ENCODE measurements at places on chromosomes 7 and 10. TPM values are rescaled to one million over a fixed set of nuclear protein-coding genes. Genes with fewer than 3 reads are reported as not detected.

DNA sequence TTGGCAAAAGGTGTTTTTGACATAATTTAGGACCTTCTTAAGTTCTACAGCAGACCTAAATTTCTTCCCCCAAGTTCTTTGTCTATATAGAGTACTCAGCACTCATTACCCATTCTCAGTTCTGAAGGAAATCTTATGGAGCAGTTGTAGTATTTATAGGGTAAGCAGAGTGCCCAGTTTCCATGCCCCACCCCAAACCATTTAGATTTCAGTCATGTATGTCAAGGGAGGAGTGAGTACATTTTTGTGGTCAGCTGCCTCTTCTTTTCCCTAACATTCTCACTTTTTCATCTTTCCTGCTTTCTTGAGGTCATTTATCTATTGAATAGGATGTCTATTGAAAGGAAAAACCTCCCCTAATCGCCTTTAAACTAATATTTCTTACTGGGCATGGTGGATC lies 83.3 kb downstream of the KAT6B start:
- H3K36me3 ChIP-seq, result no peaks in the 10 kb centered on the region
- H3K4me1 ChIP-seq, result peaks cover 7% of the 10 kb centered on the region
- H3K27me3 ChIP-seq, result no peaks in the 10 kb centered on the region
- no peak overlapping the region for H3K27ac ChIP-seq
- no peak overlapping the region for H3K4me3 ChIP-seq

DNA sequence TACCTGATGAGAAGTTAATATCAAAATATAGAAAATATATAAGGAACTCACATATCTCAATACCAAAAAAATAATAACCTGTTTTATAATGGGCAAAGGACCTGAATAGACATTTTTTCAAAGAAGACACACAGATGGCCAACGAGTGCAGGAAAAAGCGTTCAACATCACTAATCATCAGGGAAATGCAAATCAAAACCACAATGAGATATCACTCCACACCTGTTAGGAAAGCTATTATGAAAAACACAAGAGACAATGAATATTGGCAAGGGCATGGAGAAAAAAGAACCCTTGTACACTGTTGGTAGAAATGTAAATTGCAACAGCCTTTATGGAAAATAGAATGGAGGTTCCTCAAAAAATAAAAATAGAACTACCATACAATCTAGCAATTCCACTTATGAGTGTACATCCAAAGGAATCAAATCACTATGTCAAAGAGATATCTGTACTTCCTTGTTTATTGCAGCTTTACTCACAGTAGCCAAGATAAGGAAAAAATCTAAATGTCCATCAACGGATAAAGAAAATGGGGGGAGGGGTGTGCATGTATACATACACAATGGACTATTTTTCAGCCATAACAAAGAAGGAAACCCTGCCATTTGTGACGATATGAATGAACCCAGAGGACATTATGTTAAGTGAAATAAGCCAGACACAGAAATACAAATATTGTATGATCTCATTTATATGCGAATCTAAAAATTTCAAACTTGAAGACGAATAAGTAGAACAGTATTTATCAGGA lies 3.6 kb upstream of the ALOX5 start:
- H3K27me3 ChIP-seq, result peaks cover 10% of the 10 kb centered on the region
- no peak for DNase-seq
- H3K4me3 ChIP-seq, result no peak overlapping the region

- H3K4me3 ChIP-seq, result no peak overlapping the region
- H3K4me1 ChIP-seq, result no peaks in the 10 kb centered on the region
- H3K36me3 ChIP-seq, result no peaks in the 10 kb centered on the region
- no peak for DNase-seq
Observed at GRCh38 chr7:120280743-120281142, 7.8 kb downstream of the KCND2 start.

The KIF11 gene
- total RNA-seq, result 0.70 TPM

GRCh38 chr7:30176463-30177109 lies 41.8 kb downstream of the MTURN start:
- H3K4me1 ChIP-seq, result peaks cover 6% of the 10 kb centered on the region
- no peak overlapping the region for H3K27ac ChIP-seq
- H3K27me3 ChIP-seq, result no peaks in the 10 kb centered on the region
- no peaks in the 10 kb centered on the region for H3K36me3 ChIP-seq

- H3K27me3 ChIP-seq, result peaks cover 4% of the 10 kb centered on the region
- H3K4me1 ChIP-seq, result no peaks in the 10 kb centered on the region
- H3K4me3 ChIP-seq, result no peak overlapping the region
Observed at GRCh38 chr7:55348502-55348901, 16.6 kb upstream of the LANCL2 start.

DNA sequence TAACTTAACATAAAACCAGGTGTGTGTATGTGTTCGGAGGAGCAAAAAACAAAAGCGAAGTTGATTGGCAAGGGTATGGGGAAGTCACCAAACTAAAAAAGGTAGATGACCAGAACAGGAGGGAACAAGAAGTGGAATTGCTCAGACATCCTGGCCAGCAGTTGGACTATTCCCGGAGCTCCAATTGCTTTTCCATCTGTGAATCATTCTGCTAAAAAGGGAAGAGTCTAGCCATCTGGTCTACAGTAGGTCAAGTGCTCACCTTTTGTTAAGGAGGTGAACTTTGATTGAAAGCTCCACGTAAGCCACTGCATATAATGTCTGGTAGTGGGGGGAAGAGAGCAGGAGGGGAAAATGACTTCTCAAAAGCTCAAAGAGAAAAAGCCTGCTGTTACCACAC lies 50.0 kb upstream of the BET1 start:
- no peak overlapping the region for H3K27ac ChIP-seq
- H3K27me3 ChIP-seq, result no peaks in the 10 kb centered on the region
- no peak for DNase-seq
- no peak overlapping the region for H3K4me3 ChIP-seq
- H3K36me3 ChIP-seq, result no peaks in the 10 kb centered on the region
- no peaks in the 10 kb centered on the region for H3K4me1 ChIP-seq

- no peaks in the 10 kb centered on the region for H3K36me3 ChIP-seq
- H3K27ac ChIP-seq, result no peak overlapping the region
- H3K4me1 ChIP-seq, result peaks cover 4% of the 10 kb centered on the region
- H3K27me3 ChIP-seq, result no peaks in the 10 kb centered on the region
Observed at GRCh38 chr10:42990016-42990720, 86.7 kb upstream of the RET start.

DNA sequence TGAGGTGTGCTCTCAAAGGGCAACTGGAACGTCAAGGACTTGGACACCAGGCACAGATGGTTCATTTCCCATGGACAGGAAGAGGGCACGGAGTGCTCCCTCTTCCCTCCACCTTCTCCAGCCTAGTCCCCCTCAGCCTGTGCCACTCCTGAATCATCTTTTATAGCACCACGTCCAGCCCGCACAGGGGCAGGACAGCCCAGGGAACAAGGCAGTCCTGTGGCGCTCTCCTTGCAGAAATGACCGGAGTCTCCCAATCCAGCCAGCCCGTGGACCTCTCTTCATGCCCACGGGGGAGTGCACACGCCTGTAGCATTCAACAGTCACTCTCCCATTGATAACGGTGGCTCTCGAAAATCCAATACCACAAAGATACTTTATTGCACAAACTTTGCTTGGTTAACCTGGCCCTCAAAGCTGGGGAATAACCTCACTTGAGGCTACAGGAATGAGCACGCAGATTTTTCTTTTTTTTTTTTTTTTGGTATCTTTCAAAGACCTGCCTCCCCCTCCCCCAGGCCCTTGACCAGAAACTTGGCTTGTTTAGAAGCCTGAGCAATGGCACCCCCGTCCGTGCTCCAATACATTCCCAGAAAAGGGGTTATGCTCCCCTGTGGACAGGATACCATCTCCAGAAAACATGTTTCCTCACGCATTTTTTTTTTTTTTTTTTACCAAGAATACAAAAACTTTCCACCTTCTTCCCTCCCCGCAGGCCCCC lies 733 bp downstream of the PRKCQ start:
- H3K4me3 ChIP-seq, result peak overlapping the region; percentile 83
- no peaks in the 10 kb centered on the region for H3K36me3 ChIP-seq
- H3K4me1 ChIP-seq, result peaks cover 48% of the 10 kb centered on the region
- no peaks in the 10 kb centered on the region for H3K27me3 ChIP-seq

DNA sequence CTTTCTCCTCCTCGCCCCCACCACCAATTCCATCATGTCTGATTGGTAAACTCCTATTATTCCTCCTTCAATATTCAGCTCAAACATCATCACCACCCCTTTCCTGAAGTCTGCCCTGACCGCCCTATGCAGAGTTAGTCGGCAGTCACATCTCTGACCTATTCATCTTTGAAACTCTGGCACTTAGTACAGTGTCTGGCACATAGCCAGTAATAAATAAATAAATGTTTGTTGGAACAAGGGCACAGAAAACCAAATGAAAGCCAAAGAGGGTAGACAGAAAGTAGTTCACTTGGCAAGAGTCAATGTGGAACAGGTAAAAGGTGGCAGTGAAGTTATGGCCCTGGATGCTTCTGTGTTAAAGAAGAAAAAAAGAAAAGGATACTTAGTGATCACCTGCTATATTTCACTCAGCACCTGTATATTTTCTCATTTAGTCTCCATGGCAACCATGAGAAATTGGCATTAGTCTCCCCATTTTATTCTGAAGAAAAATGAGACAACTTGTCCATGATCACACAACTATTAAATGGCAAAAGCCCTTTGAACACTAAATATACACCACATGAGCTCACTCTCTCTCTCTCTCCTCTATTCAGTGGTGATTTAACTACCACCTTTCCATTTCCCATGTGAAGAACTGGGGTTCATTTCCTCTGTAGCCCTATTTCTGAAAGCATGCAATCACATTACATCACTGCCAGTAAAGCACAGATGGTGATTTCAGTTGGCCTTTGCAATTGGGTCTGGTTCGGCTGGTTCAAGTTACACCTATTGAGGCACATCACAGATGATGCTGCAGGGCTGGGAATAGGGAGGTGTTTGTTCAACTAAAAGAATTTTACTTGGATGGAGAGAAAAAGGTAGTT lies 25.3 kb downstream of the CHCHD3 start:
- no peaks in the 10 kb centered on the region for H3K27me3 ChIP-seq
- no peaks in the 10 kb centered on the region for H3K4me1 ChIP-seq
- H3K4me3 ChIP-seq, result no peak overlapping the region
- H3K36me3 ChIP-seq, result peaks cover 3% of the 10 kb centered on the region
- H3K27ac ChIP-seq, result no peak overlapping the region
- DNase-seq, result no peak

DNA sequence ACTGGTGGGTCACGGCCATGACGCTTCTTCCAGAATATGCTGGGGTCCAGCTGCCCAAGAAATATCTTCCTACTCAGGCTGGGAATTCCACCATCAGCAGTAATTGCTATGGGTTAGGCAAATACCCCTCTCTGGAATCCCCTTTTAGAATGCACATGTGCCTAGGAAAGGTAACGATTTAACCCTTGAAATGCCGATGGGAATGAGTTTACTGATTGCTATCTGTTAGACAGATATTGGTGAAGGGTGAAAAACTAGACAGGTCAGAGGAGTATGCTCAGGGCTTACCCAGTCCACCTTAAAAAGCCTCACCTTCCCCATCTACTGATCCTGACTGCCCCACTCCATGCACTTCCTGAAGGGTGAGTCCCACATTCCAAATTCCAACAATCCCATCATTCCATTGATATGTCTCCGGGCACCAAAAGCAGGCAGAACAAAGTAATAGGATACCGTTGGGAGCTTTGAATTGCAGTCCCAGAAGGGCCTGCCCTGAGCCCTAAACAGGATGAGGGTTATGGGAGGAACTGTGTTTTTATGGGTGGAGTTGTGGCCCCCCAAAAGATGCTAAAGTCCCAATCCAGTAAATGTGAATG lies 59.3 kb downstream of the DLG5 start:
- H3K36me3 ChIP-seq, result no peaks in the 10 kb centered on the region
- no peak overlapping the region for H3K27ac ChIP-seq
- H3K4me3 ChIP-seq, result no peak overlapping the region
- H3K4me1 ChIP-seq, result peaks cover 7% of the 10 kb centered on the region
- DNase-seq, result no peak

DNA sequence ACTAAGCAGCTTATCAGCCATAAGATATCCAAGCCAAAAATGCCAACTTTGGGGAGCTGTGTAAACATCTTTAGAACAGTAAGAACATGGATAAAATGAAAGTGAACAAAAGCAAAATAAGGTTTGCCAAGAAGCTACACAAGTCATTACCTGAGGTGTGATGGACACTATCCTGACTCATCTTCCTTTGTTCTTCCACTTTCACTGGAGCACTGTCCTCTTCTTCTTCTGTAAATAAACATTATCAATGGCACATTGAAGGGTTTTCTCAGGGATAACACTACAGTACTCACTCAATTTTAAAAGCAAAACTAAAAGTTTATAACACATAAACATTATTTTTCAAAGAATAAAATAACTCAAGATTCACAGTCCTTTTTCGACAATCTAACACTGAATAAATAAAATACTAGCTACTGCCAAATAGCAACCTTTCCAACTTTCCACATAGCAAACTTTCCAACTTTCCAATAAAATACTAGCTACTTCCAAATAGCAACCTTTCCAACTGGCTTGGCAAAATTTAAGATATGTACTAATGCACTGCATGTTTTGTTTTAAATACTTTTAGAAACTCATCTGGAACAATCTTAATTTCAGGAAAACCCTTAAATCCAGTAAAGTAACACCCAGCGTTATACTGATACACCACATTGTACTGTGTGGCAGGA lies 174.1 kb downstream of the SKAP2 start:
- no peak for DNase-seq
- H3K27me3 ChIP-seq, result no peaks in the 10 kb centered on the region
- no peak overlapping the region for H3K27ac ChIP-seq
- H3K4me1 ChIP-seq, result no peaks in the 10 kb centered on the region

DNA sequence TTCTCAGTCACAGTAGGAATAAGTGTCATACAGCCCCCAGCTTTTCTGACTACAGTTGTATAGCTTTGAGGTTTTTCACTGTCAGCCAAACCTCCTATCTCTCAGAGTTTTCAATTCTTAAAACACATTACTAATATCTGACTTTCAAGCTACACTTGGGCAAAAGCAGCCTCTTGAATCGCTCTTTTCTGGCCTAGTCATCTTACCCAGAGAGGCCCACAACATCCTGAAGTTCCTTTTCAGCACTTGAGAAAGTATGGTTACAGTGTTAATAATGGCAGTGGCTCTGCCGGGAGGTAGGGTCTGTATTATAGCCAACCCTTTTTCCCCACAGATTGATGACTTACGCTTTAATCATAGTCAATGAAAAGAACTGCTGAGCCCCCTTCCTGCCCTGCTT lies 181.0 kb downstream of the LRRC4 start:
- no peaks in the 10 kb centered on the region for H3K27me3 ChIP-seq
- no peak overlapping the region for H3K4me3 ChIP-seq
- H3K4me1 ChIP-seq, result no peaks in the 10 kb centered on the region
- DNase-seq, result peak; percentile 37
- H3K27ac ChIP-seq, result no peak overlapping the region
- H3K36me3 ChIP-seq, result no peaks in the 10 kb centered on the region

DNA sequence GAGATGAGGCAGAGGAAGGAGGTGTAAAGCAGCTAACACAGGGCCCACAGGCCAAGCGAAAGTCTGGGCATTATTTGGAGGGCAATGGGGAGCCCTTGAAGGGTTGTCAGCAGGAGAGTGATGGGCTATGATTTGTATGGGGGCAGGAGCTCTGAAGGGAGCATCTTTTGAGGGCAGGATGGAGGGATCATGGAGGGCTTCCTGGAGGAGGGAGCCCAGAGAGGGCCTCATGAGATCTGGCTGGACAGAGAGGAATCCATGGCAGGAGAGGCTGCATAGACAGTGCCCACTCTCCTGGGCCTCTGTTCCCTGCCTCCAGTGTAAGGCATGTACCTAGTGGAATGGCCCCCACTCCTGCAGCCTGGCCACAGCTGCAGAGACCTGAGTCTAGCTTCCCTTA lies 136.6 kb upstream of the PPIF start:
- H3K4me3 ChIP-seq, result no peak overlapping the region
- peaks cover 7% of the 10 kb centered on the region for H3K36me3 ChIP-seq
- H3K27me3 ChIP-seq, result no peaks in the 10 kb centered on the region
- no peak overlapping the region for H3K27ac ChIP-seq
- DNase-seq, result no peak

GRCh38 chr10:42939237-42939636 lies 137.6 kb upstream of the RET start:
- H3K4me1 ChIP-seq, result peaks cover 2% of the 10 kb centered on the region
- DNase-seq, result no peak
- H3K27ac ChIP-seq, result no peak overlapping the region
- no peaks in the 10 kb centered on the region for H3K36me3 ChIP-seq
- no peaks in the 10 kb centered on the region for H3K27me3 ChIP-seq
- no peak overlapping the region for H3K4me3 ChIP-seq
